ENCODE measurements at places on chromosomes 6 and 20.

- peak; percentile 5 for DNase-seq
These were observed 2.5 kb downstream of the PPDPF start for GRCh38 chr20:63522981-63523611.

DNA sequence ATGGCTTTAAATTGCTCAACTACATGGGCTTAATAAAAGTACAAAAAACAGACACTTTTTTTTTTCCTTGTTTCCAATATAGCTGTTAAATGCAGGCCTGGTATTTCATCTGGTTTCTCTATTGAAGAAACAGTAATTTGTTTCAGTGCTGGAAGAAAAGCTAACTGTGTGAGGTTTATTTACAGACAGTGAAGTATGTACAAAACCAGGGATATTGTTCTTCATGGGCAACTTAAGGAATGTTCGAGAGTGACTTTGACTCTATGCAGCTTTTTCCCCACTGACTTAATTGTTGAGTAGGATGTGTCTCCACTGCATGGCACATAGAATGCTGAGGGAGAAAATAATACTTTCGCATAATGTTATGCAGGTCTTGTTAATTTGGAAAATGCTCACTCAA lies 31.0 kb upstream of the PRL start:
- no peak for DNase-seq

DNA sequence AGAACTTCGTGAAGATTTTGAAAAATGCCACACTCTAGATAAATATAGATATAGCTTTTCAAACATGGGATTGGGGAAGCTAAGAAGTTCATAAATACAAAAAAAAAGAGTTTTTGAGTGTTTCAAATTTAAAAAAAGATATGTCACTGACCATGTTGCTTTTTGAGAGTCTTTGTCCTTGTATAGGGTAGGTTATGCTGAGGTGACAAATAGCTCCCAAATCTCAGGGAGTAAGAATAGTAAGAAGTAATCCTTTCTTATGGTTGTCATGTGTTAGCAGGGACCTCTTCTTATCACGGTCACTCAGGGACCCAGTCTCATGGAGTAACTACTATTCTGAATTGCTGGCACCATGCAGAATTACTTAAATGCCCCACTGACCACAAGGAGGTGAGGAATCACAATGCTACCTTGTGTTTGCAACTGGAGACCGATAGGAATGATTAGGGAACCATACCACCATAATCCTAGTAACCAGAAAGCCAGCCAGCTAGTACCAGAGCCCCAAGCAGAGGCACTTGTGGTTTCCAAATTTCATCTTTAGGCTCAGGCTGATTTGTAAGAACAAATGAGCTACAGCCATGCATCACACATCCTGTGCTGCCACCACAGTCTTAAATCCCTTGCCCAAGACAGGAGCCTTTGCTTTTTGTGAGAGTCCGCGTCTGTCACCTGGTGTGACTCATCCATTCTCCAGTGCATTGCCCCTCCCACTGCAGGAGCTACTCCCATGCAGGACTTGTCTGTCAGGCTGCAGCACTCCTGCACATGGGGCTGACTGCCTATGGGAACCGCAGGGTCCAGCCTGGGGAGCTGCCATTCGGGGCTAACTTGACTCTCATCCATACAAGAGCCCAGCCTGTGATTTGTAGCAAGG lies 42.4 kb upstream of the ADGRF4 start:
- peak; percentile 52 for DNase-seq

DNA sequence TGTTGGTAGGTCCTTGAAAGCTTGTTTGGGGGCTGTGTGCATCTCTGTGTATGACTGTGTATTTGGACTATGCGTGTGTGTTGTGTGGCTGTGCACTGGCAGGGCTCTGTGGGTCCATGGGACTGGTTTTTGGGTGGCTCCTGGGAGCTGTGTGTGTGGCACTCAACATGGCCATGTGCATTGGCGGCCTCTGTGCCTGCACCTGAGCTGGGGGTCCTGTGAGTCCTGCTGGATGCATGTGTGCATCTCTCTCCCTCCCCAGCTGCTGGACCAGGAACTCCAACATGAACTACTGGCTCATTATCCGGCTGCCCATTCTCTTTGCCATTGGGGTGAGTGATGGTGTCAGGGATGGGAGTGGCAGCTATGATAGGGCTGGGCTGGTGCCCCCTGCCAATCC lies 30.1 kb downstream of the GLP1R start:
- DNase-seq = no peak

DNA sequence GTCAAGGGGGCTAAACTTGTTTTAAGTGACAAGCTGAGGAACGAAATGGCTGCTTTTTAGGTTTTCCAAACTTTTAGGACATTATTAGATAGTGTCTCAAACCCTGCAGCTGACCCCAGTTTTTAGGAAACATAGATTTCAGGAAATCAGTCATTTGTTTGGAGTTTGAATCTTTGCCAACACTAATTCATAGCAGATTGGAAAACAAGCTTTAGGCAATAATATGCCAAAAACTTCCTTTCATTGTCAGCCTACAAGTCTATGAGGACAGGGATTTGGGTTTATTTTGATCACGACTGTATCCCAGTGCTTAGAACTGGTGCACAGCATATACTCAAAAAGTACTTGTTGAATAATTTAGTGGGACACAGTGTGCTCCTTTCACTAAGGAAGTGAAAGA lies 123.2 kb downstream of the TINAG start:
- DNase-seq = no peak

GRCh38 chr20:41185013-41185757 lies 47.8 kb downstream of the PLCG1 start:
- DNase-seq = no peak

DNA sequence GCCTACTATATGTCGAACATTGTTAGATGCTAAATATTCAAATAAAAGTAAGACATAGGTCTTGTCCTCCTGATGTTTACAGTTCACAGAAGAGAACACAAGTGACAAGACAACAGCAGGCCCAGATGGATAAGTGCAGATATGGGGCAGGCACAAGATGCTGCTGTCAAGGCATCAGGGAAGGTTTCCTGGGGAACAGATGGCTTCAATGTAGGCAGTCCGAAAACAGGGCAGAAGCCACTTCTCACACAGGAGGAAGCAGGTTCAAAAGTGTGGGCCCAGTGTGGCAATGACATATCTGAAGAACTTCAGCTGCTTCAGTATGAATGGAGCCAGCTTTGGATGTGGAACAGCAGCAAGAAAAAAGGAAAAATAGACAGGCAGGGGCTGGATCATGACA lies 32.5 kb downstream of the HLA-DPB1 start:
- no peak for DNase-seq

- DNase-seq = no peak
These were observed 1.8 kb upstream of the PXDC1 start for GRCh38 chr6:3753228-3753835.

DNA sequence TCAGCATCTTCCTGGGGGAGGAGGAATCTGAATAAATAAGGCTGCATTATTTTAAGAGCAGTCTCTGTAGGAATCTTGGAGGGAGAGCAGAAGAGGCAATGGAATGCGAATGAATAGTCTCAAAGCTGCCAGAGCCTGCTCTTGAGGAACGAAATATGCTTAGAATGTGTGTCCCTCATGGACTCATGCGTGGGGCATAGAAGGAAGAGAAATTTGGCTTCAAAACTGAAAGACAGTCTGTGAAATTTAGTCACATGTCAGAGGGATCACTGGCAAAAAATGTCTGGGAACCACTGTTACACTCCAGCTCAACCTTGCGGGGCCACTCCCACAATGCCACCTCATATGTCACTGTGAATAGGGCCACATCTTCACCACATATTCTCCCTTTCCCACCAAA lies 95.5 kb downstream of the GJA10 start:
- DNase-seq = no peak

- no peak for DNase-seq
These were observed 5.3 kb upstream of the TNFAIP3 start for GRCh38 chr6:137861550-137862337.

DNA sequence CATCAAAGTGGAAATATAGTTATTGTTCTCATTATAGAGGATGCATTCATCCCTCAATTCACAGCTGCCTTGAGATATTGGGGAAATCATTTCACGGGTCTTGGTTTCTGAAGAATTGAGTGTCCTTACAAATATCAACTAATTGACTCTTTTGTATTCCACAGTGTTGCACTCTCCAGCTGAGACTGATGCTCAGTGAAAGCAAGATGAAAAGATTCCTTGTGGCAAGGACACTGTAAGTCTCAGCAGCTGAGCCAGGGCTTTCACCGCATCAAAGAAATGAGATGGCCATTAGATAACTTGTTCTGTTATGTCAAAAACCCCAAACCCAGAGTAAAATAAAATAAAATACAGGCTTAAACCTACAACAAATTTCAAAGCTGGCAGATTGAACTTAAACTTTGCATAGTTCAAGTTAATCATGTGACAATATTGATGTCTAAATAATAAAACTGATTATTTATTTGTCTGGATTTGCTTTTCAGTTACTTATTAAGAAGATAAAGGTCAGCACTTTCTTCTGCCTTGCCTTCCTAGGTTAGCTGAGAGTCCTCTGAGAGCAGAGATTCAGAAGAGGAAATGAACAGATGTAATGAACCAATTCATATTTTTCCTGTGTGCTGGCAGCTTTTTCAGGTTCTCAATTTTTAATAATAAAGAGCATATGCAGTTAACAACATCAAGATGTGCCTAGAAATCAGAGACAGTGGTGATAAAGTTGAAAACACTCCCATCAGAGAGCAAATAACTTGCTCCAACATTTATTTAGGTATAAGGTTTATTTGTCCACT lies 82.4 kb upstream of the SMLR1 start:
- DNase-seq = no peak

GRCh38 chr20:25544734-25545133 lies 40.6 kb downstream of the NINL start:
- no peak for DNase-seq

GRCh38 chr20:48025661-48026060 lies 240.4 kb upstream of the SULF2 start:
- DNase-seq = no peak

DNA sequence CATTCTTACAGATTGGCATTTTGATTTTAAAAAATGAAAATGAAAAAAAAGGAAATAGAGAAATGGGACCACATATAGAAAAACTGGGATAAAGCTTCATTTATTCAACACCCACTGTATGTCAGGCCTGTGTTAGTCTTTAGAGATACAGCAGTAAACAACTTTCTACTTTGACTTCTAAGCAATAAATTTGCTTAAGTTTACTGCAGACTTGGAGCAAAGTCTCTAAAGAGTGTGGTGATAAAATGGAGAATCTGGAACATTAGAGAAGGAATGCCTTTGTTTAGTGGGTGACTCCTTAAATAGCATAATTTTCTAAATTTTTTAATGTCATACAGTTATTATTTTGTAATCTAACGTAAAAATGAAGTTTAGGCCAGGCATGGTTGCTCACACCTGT lies 80.7 kb upstream of the CNKSR3 start:
- no peak for DNase-seq

- DNase-seq = peak; percentile 9
These were observed 10.7 kb downstream of the HCK start for GRCh38 chr20:32062776-32063170.

DNA sequence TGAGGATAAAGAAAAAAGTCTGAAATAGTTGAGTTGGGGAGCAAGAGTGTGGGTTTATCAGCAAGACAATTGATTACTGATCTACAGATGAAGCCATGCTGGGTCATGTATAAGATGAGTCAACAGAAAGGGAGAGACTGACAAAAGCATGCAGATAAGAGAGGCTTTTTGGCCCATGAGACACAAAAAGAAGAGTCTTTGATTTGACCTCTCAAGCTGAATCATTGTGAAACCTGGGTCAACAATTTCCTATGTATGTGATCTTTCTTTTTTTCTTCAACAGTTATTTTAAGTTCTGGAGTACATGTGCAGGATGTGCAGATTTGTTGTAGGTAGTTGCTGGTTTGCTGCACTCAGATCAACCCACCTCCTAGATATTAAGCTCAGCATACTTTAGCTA lies 15.9 kb downstream of the RIMS1 start:
- no peak for DNase-seq

DNA sequence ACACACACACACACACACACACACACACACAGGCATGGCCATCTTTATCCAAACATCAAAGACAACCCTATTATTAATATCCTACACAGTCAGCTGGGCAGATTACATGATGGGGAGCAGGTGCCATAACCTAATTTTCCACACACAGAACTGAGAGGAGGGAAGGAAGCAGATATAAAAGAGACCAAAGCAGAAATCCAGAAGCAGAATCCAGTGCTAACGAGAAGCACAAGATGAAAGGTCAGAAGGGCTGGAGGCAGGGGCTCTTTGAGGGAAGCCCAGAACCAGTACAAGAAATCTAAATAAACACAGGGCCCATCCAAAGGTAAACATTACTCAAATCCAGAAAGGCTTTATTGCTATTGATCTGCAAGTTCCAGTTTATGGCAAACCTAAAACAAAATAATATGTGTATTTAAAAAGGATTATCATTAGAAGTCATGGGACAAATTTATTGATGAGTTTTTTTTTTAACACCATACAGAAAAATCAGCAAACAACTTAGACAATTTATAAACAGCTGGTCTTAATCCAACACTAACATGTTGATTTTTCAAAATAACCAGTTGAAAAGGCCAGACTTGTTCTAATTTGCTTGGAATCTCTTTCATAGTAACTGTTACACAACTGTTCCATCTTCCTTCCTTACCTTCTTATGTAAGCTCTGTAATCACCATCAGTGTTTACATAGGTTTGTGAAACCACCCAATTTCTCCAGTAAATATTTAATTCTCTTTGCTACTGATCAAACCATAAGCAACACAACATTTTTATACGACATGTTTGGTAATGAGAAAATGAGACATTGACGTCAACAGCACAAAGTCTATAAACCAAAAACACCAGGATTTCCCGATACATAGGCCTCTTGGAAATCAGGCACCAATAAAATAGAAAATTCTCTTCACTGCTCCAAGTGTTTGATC lies 34.2 kb downstream of the SLC23A2 start:
- no peak for DNase-seq

- no peak for DNase-seq
These were observed 101.8 kb downstream of the TRERF1 start for GRCh38 chr6:42349753-42350511.

DNA sequence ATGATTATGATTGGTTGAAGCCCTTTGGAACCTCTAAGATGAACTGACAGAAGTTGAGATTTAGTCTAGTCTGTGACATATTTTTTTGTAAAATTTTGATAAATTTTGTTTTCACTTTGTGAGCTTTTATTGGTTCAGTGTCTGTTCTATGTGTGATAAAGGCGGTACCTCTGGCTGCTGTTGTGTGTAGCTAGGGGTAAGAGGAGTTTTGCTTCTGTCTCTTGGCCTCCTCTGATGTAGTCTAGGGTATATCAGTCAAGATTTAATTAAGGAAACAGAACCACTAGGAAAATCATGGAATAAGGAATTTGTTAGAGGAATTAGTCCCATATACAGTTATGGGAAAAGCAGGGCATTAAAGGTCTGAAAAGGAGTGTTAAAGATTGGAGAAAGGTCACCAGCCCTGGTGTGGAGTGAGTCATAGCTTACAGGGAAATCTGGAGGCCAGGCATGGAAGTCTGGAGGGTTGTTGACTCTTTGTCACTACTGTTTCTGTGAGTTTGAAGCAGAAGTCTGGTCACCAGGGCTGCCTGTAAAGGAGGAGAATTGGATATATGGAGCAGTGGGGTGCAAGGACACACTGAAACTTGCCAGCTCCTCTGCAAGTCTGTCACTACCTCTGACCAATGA lies 28.5 kb downstream of the CDC5L start:
- no peak for DNase-seq

- peak; percentile 95 for DNase-seq
These were observed 1.4 kb upstream of the HIVEP2 start for GRCh38 chr6:142946181-142946923.

GRCh38 chr20:63327231-63327745 lies 33.9 kb downstream of the CHRNA4 start:
- no peak for DNase-seq

Data from stimulated activated CD4-positive, alpha-beta T cell treated with anti-CD3 and anti-CD28 coated beads, Interleukin-15, amount 100 ng/mL, for 24 hours (primary cell).